Activated naive CD4-positive, alpha-beta T cell treated with anti-CD3 and anti-CD28 coated beads for 36 hours (primary cell): ENCODE measurements at places on chromosomes 6 and 20. TPM values are rescaled to one million over a fixed set of nuclear protein-coding genes. Genes with fewer than 3 reads are reported as not detected.

- no peak for DNase-seq
Observed at GRCh38 chr20:36967636-36968035, 16.1 kb upstream of the SAMHD1 start.

DNA sequence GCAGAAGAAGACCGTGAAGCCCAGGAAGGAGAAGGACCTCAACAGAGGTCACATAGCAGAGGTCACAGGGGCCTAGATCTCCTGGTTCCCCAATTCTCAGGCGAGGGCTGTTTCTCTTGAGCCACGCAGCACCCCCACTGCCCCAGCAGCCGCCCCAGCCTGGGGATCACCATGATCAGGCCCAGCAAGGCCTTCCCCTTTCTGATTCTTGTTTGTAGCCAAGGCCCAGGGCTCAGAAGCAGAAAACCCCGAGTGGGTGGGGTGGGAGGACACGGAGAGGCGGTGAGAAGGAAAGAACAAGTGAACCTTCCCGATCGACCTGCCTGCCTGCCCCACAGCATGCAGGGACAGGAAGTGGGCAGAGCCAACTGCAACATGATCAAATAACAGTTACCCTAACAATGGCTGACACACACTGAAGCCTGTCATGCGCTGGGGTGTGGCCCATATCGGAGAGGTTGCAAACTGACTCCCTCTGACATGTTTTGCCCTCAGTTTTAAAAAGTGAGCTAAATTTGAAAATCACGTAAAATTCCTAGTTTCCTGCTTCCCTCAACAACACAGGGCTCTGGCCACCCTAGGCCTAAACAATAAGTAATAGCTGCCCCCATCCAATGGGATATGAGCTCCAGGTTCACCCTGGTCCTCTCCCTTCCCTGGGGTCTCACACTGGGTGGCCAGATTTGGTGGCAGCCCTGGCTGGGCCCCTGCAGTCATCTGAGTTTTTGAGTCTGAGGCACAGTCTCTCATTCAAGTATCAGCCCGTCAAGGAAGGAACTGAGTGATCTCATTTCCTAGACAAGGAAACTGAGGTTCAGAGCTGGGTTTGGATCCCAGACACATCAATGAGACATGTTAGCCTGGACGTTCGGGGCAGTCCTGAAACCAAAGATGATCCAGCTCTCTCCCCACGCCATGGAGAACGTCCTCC lies 6.5 kb downstream of the PEDS1 start:
- DNase-seq: peak; percentile 91

Gene PHACTR3
- total RNA-seq: not detected

Gene IMPG1
- total RNA-seq: not detected

Gene ZC3H12D
- total RNA-seq: 75.8 TPM
